Natural killer cell treated with Interleukin-12 subunit alpha and Interleukin-12 subunit beta and Interleukin-15 and Interleukin-18, amount 100 ng/mL, for 72 hours (primary cell): ENCODE measurements at places on chromosomes 4 and X. TPM values are rescaled to one million over a fixed set of nuclear protein-coding genes. Genes with fewer than 3 reads are reported as not detected.

DNA sequence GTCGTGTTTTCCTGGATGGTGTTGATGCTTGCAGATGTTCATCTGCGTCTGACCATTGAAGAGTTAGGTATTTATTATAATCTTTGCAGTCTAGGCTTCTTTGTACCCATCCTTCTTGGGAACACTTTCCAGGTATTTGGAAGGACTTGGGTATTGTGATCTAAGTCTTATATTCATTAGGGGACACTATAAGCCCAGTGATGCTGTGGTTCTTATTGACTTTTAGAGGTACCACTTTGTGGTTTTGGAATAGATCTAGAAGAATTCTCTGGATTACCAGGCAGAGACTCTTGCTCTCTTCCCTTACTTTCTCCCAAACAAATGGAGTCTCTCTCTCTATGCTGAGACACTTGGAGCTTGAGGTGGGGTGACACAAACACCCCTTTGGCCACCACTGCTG is 41.6 kb downstream of the AFM start:
- H3K4me3 ChIP-seq, result no peak overlapping the region
- no peaks in the 10 kb centered on the region for H3K27me3 ChIP-seq
- no peaks in the 10 kb centered on the region for H3K36me3 ChIP-seq
- no peak for DNase-seq

DNA sequence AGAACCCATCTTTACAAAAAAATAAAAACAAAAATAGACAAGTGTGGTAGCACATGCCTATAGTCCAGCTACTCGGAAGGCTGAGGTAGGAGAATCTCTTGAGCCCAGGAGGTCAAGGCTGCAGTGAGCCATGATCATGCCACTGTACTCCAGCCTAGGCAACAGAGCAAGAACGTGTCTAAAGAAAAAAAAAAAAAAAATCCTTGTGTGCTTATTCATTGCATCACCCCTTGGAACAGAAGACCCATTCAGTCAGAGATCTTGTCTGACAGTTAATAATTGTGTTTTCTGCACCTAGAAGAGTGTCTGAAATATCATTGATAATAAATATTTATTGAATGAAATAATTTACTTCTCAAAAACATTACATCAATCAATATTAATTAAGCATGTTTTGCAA is 97.4 kb upstream of the TBL1X start:
- H3K36me3 ChIP-seq, result no peaks in the 10 kb centered on the region
- peak overlapping the region; percentile 24 for H3K27ac ChIP-seq
- no peak for DNase-seq
- peaks cover 32% of the 10 kb centered on the region for H3K4me1 ChIP-seq

GRCh38 chr4:82043081-82043808 is 330.5 kb downstream of the HNRNPD start:
- H3K4me1 ChIP-seq, result no peaks in the 10 kb centered on the region
- peaks cover 43% of the 10 kb centered on the region for H3K27me3 ChIP-seq
- H3K36me3 ChIP-seq, result no peaks in the 10 kb centered on the region
- no peak overlapping the region for H3K27ac ChIP-seq

- no peak for DNase-seq
- no peak overlapping the region for H3K4me3 ChIP-seq
- H3K36me3 ChIP-seq, result no peaks in the 10 kb centered on the region
Observed at GRCh38 chr4:16544251-16544721, 318.0 kb upstream of the TAPT1 start.

- H3K4me1 ChIP-seq, result peaks cover 69% of the 10 kb centered on the region
- no peaks in the 10 kb centered on the region for H3K27me3 ChIP-seq
- H3K4me3 ChIP-seq, result peak overlapping the region; percentile 93
- peaks cover 36% of the 10 kb centered on the region for H3K36me3 ChIP-seq
- peak; percentile 86 for DNase-seq
Observed at GRCh38 chr4:36285784-36286480, 4.5 kb downstream of the DTHD1 start.

SHROOM4 gene
- not detected for total RNA-seq
